ENCODE measurements at places on chromosomes 1 and 21. TPM values are rescaled to one million over a fixed set of nuclear protein-coding genes. Genes with fewer than 3 reads are reported as not detected.

DNA sequence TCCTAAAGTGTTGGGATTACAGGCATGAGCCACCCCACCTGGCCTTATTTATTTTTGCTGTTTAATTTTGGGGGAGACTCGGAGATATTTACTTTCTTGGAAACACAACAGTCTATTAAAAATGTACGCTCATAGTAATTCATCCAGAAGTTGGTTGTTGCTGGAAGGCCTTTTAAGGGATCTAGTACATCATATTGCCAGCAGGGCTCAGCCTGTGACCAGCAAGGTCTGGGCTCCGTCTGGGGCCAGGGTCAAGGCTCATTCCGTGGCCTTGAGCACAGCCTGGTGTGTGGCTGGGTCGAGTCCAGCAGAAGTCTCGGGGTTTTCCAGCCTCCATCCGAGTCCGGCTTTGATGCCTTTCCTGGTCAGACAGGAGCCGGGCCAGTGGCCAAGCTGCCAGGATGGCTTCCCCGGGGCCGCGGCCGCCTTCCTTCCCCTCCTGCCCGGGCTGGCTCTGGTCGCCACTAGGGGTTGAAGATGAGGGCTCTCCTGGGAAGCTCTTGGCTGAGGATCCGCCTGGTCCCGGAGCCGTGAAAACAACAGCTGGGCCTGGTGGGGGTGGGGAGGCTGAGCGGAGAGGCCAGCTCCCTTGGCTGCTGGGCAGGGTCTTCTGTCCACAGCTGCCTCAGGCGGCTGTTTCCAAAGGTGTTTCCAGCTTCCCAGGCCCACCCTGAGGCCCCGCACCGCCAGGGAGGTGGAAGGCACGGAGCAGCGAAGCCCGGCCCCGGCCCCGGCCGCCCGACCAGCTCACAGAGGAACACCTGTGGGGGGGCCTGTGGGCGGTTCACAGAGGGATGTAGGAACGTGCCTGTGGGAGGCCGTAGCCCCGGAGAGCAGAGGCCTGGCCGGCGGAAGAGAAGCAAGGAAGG is 5.1 kb upstream of the VWA1 start:
- no peak for DNase-seq

DNA sequence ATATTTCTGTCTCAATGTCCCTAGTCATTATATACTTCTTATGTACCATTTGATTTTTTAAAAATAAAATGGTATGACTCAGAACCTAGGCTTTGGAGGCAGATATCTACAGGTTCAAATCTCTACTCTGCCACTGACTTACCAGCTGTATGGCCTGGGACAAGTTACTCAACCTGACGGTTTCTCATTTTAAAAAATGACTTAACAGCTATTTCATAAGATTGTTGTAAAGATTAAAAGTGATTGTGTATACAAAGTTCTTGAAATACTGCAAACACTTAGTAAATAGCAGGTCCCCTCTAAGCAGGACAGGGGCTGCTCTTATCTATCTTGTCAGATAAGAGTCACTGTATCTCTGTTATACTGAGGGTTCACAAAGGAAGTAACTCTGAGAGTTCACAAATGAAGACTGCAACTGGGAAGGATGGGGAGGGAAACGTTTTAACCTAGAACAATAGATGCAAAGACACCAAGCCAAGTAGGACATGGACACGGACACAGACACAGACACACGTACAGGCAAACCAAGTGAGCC is 2.6 kb downstream of the BCAR3 start:
- no peak for DNase-seq

DNA sequence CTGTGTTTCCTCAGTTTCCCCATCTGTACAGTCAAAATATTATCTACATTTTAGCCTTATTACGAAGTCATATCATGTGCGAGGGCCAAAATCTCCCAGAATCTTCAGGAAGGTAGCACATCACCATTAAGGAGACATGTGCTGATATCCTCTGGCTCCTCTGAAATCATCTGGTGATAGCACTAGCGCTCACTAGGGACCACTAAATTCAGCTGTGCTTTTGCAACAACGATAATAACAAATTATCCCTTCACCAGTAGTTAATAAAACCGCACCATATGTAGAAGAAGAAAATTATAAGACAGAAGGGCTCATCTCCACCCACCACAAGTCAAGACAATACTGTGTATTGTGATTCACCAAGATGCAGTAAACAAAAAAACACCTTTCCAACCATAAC is 53.3 kb downstream of the TIAM1 start:
- no peak for DNase-seq

DNA sequence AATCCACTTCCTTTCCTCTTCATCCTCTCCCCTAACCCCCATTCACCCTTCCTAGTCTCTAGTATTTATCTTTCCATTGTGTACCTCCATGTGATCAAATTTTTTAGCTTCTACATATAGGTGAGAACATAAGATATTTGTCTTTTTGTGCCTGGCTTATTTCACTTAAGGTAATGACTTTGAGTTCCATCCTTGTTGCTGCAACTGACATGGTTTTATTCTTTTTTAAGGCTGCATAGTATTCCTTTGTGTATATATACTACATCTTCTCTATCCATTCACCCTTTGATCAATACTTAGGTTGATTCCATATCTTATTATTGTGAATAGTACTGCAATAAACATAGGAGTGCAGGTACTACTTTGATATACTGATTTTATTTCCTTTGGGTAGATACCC is 128.7 kb downstream of the PCBP3 start:
- DNase-seq, result no peak

SPATA46 gene
- total RNA-seq, result not detected

GRCh38 chr21:43358940-43359822 is 67.8 kb downstream of the SIK1 start:
- no peak for DNase-seq

ADPRS gene
- total RNA-seq, result 28.9 TPM

SGIP1 gene
- total RNA-seq, result 0.16 TPM

GRCh38 chr1:23273450-23274133 is 56.3 kb upstream of the HTR1D start:
- peak; percentile 14 for DNase-seq

DNA sequence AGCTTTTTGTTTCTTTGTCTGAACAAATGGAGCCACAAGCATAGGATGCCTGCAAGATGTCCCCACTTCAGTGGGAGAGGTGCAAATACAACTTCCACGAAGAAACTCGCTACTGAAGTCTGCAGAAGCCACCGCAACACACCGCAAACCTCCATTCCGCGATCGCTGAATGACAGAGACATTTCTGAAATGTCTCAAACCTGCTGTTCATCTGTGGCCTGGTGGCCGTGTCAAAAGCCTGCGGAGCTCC is 1.0 kb downstream of the TP53BP2 start:
- DNase-seq, result peak; percentile 11

DNA sequence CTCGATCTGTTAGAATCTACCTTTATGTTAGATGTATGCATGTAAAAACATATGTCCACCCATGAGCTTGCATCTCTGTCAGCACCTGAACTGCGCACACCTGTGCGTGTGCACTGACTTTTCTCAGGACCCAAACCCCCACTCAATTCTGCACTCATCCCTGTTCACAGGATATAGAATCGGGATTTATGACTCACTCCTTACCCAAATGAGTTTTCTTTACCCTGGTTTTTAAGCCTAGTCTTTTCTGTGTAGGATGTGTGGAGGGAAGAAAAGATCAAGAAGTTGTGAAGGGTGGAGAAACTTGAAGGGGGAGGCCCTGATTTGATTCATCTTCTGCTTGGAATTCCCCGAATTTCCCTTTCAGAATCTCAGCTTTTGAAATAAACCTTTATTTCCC is 2.4 kb downstream of the ACKR1 start:
- no peak for DNase-seq

GRCh38 chr1:206544562-206545257 is 37.4 kb downstream of the RASSF5 start:
- peak; percentile 81 for DNase-seq

GRCh38 chr1:204192046-204192445 is 4.2 kb downstream of the KISS1 start:
- no peak for DNase-seq

DNA sequence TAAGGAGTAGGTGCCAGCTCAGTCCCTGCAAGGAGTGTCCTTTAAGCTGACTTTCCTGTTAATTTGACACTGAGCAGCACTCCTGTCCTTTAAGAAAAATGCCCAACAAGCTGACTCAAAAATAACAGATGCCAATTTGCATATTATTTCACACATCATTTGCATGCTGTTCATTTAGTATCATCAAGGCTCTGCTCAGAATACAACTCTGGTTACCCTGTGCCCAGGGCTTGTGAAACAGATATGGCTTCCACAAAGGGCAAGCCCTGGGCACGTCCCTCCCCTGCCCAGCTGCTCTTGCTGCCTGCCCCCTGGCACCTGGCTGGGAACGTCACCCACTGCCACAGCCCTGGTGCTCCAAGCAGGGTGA is 10.3 kb downstream of the KCNN3 start:
- no peak for DNase-seq

HEYL gene
- not detected for total RNA-seq

- DNase-seq, result peak; percentile 72
Observed at GRCh38 chr1:107430540-107431228, 289.8 kb downstream of the NTNG1 start.

DNA sequence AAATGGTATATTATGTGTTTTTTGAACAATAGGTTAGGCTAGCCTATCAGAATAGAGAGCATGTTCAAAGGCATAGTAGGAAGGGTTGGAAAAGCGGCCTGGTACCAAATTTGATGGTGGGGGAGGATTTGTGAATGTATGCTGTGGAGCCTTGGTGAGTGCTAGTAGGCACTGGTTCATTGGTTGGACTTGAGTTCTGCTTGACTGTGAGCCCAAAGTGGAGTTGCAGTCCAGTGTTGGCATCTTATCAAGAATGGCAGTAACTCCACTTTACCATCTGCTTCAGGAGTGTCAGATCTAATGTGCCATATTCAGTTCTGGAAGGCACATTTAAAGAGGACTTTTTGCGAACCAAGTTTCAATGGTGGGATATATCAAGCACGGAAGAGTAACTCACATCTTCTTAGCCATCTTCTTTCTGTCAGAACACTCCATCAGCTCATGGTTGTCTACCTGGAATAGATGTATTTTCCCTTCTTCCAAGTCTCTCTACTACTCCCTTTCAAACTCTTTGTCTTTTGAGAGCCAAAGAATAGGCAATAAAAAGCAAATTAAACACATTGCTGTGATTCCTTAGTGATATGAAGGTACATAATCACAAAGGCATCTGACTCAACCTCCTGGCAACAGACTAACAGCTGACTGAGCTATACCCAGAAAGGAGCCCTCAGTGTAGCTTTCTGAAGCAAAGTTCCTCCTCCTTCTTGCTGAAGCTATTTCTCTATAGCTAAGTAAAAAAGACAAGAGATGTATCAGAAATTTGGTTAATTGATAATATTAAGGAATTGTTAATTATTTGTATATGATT is 21.7 kb downstream of the LRRC8B start:
- no peak for DNase-seq

GRCh38 chr1:65791396-65791795 is 1.3 kb upstream of the PDE4B start:
- DNase-seq, result no peak

C1orf56 gene
- total RNA-seq, result 17.9 TPM

DNA sequence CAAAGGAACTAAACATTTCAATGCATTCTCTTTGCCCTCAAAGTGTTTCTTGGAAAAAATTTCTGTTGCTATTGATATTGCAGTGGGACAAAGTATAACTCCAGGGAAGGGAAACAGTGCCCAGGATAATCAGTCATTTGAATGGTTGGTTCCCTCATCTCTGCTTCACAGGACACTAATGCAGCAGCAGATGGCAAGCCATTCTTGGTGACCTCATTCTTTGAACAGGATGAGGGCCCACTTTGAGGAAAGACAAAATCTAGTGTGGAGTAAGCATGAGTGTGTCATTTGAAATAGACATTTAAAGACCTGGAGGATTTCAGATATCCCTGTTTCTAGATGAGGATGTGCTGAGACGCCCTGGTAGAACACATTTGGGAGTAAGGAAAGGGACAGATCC is 32.3 kb downstream of the CHRM3 start:
- DNase-seq, result no peak

TEDDM1 gene
- total RNA-seq, result not detected

CDC7 gene
- total RNA-seq, result 9.3 TPM

DNA sequence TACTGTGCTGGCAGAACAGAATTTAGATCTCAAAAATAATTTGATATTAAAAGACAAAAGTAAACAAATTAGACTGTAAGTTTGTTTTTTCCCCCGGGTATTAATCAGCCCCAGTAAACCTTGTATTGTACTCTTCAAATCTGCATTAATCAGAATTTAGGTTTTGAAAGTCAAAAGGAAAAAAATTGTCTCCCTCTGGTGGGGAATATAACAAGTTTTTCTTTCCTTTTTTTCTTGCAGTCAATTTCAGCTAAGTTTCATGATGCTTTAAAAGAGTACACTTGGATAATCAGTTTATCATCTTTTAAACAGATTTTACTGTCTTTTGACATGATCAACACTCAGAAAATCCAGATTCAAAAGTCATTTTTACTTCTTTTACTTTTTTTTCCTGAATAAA is 134.5 kb upstream of the PKN2 start:
- DNase-seq, result no peak

DNA sequence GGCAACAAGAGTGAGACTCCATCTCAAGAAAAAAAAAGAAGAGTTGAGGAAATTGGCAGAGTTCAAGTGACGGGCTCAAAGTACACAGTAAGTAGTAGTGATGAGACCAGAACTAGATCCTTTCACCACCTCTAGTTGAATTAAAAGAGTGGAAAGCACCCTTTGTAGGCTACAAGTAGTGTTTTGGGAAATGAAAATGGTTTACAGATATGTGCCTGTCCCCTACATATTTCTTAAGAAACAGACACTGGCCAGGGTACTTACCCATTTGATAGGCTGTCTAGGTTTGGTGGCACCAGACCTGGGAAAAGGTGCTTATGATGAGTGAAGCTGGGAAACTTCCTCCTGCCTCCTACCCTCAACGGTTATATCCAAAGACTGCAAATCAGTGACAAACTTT is 163.7 kb upstream of the BEND5 start:
- DNase-seq, result no peak

DNA sequence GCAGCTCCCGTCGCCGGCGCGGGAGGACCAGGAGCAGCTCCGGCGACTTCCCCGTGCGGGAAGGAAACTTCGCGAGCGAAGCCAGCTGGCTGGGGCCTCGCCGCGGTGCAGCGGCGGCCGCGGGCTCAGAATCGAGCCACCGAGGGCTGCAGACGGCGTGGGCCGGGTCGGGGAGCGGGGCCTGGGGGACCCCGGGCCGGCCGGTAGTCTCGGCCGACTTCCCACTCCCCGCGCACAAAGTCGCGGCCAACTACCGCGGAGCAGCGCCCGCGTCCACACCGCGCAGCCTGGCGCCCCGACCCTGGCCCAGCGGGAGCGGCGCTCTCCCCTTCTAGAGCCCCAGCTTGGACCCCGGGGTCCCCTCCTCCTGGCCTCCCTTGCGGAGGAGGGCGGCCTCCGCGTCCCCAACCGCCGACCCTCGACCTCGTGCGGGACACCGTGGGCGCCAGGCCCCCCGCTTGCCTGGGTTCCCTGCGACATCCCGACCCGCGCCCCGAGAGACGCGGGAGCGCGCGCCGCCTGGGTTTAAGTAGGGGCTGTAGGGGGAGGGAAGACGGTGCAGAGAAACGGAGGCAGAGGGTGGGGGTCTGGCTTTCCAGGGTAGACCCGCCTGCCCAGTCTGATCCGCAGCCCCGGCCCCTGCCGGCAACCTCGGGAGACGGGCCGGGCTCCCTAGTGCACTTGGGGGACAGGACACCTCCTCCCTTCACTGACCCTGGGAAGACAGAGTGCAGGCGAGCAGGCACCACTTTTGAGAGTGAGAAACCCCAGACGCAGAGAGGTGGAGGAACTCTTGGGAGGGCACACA is 4.7 kb downstream of the PRDM16 start:
- DNase-seq, result no peak

GRCh38 chr1:94000510-94001282 is 91.5 kb upstream of the GCLM start:
- DNase-seq, result no peak
